ENCODE measurements at places on chromosomes 2 and 18.
A peak's percentile ranks its signal among the peaks of the same experiment; 100 is the strongest.

GRCh38 chr2:124091721-124092120 is 66.6 kb downstream of the CNTNAP5 start:
- ATAC-seq: no peak

DNA sequence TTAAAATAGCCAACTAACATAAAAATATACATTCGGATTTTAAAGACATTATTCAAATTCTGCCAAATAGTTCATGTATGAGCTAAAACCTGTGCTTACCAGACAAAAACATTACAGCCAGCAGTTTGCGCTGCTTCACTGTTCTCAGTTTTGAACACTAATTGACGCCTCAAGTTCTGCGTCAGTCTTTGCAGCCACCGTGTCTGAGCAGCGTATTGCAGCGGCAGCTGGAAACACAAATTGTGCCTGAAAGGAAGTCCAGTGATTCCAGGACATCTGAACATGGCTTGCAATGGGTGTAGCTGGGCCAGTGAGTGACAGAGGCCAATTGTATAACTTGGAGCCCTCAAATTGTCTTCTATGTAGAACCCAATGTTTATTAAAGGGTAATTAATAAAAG is 267.6 kb downstream of the TFCP2L1 start:
- ATAC-seq: no peak

GRCh38 chr2:200091126-200091525 is 135.7 kb downstream of the MAIP1 start:
- no peak for ATAC-seq

DNA sequence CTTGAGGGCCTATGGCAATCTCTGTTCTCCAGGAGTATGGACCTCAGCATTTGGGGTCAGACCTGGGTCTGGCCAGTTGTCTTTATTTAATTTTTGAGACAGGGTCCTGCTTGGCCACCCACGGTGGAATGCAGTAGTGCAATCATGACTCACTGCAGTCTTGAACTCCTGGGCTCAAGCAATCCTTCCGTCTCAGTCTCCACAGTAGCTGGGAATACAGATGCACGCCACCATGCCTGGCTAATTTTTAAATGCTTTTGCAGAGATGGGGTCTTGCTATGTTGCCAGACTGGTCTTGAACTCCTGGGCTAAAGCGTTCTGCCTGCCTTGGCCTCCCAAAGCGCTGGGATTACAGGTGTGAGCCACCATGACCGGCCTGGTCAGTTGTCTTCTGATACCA is 46.4 kb upstream of the INHBB start:
- no peak for ATAC-seq

GRCh38 chr18:44135741-44136140 is 544.9 kb upstream of the SETBP1 start:
- ATAC-seq: no peak

GRCh38 chr18:63149302-63149587 is 170.3 kb downstream of the BCL2 start:
- ATAC-seq: no peak

- ATAC-seq: peak; percentile 88
These were observed 429.4 kb upstream of the TRIB2 start for GRCh38 chr2:12287220-12287751.

GRCh38 chr2:68290901-68291300 is 28.8 kb downstream of the CNRIP1 start:
- ATAC-seq: no peak

DNA sequence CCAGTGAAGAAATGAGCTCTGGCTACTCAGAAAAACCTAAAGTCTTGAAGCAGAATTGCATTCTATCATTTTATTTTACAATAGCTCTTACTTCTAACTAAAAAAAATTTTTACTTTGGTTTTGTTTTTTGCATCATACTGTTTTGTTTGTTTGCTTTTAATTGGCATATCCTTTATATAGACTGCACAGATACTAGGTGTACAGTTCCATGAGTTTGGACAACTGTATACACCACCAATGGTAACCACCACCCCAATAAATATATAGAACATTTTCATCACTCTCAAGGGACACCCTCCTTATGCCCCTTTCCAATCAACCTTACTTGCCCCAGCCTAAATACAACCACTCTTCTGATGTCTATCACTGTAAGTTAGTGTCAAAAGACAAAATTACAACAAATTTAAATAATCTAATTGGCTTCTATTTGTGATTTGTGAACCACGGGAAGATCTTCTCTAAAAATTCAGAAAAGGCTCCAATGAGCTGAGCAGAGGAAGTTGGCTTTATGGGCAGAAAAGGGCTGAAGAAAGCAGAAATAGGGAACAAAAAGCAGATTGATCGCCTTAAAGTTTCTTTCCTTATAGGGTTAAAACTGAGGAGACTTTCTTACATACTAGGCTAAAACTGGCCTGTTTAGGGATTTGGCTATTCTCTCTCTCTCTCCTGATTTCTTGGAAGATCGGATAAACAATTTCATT is 22.2 kb upstream of the SOS1 start:
- ATAC-seq: no peak

GRCh38 chr2:62254424-62255266 is 58.7 kb downstream of the B3GNT2 start:
- no peak for ATAC-seq

GRCh38 chr2:69985688-69986087 is 24.3 kb upstream of the ASPRV1 start:
- ATAC-seq: no peak

- ATAC-seq: no peak
These were observed 312.1 kb upstream of the ZEB2 start for GRCh38 chr2:144832048-144832447.

DNA sequence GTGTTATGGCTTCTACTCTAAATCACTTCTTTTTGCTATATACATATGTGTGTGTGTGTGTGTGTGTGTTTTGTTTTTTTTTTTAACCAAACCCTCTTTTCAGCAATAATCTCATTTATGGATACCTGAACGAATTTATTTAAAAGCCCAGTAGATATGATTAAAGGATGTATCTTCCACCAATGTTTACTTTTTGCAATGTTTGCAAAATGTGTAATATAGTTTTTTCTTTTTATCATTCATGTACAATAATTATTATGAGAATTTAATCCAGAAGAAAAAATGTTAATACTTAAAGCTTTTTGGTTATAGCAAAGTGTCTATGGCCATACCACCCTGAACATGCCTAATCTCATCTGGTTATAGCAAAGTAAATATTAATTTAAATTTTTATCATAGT is 1.6 kb upstream of the CNDP2 start:
- no peak for ATAC-seq

DNA sequence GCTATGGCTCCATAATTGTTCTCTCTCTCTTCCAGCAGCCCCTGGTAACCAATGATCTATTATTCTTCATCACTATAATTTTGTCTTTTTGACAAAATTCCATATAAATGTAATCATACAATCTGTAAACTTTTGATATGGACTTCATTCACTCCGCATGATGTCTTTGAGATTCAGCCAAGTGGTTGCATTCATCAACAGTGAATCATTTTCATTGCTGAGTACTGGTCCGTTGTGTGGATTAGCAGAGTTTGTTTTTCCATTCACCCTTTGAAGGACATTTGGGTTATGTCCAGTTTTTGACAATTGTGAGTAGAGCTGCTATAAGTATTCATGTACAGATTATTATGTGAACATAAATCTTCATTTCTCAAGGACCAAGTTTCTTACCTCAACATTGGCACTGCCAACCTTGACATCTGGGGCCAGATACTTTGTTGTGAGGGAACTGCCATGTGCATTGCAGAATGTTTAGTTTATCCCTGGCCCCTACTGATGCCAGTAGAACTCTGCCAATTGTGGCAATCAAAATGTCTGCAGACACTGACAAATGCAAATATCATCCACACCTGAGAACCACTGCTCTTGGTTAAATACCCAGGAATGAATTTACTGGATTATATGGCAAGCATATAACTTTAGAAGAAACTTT is 48.4 kb upstream of the BCL2L11 start:
- peak; percentile 79 for ATAC-seq

- peak; percentile 34 for ATAC-seq
These were observed 5.1 kb downstream of the FIGLA start for GRCh38 chr2:70785137-70785911.

DNA sequence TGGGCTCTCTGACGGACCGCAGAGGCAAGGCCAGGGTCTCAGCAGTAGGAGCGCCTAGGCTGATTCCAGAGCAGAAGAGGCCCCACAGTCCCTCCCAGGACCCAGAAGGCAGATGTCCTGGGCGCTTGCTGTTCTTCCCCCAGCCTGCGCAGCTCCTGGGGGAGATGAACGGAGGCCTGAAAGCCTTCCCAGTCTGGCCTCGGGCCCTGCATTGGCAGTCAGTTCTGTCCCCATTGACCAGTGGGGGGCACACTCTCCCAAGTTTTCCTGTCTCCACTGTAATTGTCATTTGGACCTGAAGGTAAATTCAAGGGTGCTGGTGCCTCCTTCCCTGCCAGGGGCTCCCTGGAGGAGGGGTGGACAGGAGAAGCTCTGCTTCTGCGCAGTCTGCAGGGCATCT is 345.7 kb downstream of the CYP26B1 start:
- ATAC-seq: peak; percentile 73

DNA sequence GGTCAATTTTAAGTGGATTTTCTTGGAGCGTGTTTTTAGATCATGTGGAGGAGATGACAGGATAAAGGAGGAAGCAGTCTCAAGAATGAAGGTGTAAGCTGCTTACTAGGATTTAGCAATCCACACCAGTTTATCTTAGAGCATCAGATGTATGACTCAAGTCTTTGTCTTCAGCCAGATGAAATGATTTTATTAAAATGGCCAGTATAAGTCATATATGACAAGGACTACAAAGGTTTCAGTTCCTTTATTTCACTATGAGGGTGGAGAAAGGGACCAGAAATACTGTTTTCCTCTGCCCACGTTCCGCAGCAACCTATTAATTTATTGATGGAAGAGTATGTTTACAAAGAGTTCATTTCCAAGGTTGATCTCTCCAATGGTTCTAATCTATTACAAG is 970.5 kb upstream of the SLC39A10 start:
- ATAC-seq: no peak

DNA sequence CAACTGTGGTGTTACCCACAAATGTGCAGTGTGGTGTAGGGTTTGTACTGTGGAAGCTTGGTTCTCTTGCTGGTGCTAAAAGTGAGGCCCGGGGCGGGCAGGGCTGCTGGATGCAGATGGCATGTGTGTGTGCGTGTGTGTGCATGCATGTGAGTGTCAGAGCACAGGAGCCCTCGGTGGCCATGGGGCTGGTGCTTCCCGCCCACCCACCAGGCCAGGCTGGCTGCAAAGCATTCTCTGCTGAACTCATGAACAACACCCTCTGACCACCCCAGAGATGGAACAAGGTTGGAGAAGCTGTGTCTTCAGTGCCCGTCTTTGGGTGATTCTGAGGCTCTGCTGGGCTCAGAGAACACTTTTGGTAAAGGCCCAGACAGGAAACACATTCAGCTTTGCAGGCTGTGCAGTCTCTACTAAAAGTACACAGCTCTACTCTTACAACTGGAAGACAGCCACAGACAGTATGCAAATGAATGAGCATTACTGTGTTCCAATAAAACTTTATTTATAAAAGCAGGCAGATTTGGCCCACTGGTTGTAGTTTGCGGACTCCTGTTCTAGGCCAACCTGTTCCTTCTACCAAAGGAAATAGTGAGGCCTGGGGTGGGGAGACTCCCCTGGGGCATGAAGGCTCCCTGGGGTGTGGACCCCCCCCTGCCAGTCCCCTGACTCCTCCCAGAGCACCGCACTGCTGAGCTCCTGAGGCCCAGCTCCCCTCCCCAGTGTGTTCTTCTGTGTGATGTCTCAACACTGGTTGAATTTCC is 225.3 kb upstream of the HDAC4 start:
- ATAC-seq: no peak

DNA sequence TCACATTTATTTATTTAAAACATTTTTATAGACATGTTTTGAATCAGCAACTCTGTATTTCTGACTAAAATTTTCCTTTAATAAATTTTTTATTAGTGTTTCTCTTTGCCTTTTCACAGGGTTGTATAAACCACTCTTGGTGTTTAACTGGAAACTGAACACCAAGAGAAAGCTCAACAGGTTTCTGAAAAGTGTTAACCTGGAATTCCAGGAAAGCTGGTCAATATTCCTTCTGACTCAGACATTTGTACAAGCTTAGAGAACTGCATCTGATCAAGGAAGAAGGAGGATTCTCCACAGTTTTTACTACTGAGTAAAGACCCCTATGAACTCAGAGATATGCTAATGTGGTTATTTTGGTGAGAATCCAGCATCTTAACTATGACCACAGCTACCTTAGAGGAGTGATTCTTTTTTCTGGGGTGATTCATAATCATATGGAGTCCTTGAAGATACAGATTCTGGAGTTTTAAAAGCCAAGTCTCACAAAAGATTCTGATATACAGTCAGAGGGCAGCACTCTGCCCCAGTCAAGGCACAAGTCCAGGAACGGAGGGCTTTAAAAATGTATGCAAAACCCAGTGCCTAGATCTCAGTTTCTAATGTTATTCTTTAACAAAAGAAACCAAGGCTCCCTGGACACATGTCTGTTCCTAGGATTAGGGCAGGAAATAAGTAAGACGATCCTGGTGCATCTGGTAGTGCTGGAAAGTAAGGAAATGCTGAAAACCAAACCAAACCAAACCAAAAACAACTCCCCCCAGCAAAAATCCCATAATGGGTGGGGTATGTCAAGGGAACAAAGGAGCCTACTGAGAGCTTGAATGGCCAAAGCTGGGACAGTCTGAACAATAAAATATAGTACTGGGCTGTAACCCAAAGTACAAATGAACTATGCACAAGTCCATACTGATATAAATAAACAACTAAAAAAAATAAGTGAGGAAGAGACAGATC is 85.1 kb upstream of the FZD5 start:
- ATAC-seq: peak; percentile 71

GRCh38 chr2:88600038-88600465 is 27.2 kb downstream of the EIF2AK3 start:
- peak; percentile 93 for ATAC-seq

- no peak for ATAC-seq
These were observed 174.5 kb upstream of the MGAT5 start for GRCh38 chr2:134079373-134079772.

DNA sequence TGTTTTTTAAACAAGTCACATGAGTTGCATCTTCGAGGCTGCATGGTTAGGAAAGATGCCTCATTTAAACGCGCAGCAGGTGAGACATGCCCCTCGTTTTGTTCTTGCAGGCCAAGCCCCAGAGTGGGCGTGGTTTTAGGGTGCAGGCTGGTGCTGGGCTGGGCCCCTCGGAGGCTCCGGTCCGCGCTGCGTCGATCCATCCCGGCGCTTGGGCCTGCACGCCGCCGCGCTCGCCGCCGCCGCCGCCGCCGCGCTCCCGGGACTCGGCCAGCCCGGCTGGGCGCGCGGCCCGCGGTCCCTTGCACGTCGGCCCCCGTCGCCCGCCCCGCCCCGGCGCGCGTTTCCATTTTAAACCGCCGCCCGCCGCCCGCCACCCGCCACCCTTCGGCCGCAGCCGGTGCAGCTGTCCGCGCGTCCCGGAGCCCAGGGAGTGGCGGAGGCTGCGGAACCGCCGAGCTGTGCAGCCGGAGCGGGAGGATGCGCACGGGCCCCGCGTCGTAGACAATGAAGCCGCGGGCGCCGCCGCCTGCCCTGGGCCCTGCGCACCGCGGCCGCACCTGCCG is 175.5 kb downstream of the AGAP1 start:
- ATAC-seq: peak; percentile 54
